ENCODE measurements at places on chromosomes 4 and X. TPM values are rescaled to one million over a fixed set of nuclear protein-coding genes. Genes with fewer than 3 reads are reported as not detected.

DNA sequence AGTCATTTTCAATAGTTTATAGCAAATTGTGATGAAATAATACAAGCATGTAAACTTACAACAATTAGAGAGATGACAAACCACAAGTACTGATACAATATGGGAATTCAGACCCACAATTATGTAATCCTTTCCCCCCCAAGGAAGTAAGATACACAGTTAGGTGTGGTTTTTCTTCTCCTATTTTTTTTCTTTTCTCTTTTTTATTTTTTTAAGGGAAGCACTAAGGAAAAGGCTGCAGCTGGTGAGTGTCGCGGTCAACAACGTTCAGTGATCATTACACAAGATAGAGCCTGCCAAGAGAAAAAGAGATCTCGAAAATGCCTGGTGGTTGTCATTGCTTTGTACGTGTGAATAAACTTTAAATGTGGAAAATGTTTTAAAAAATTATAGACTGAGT, 9.8 kb downstream of the NDNF start:
- DNase-seq, result no peak

LDB2 gene
- total RNA-seq, result 62.4 TPM

PGK1 gene
- 956 TPM for total RNA-seq

- no peak for DNase-seq
These were observed 29.1 kb downstream of the ZNF185 start for GRCh38 chrX:152926923-152927322.

DKK2 gene
- total RNA-seq, result not detected

DNA sequence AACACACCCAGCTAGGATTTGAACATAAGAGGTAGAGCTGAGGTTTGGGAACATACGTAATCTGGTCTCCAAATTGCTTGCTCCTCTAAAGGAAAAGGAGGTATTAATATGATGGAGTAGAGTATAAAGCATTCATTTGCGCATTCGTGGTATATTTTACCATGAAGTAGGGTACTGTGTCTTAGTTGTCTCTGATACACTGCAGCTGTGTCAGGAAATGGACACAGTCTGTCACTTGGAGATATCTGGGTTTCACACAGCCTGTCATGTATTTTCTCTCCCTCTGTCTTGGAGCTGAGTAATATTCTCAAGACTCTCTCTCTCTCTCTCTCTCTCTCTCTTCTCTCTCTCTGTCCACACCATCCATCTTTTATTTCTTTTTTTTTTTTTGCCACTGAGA, 274.8 kb upstream of the UGT8 start:
- no peak for DNase-seq

Data from WTC11 (cell line).